ENCODE measurements at places on chromosomes 5 and 9.

DNA sequence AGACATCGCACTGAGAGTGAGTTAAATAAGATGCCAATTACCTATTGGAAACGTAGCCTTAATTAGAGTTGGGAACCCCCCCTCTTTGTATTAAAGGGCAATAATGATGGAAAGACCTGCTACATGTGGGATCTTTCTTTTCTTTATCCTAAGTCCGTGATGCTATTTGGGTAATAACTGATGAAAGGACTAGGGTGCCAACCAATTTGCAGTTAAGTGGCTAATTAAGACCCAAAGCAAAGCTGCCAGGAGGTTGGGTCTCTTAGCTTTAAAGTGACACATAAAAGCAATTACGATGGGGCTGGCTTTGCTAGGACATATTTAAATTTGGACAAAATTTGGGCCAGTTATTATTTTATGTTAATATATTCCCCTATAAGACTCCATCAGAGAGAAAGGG, 728.8 kb downstream of the NR2F1-AS1 start:
- DNase-seq, result no peak

- DNase-seq, result no peak
Observed at GRCh38 chr5:16082053-16082452, 97.5 kb downstream of the MARCHF11 start.

- DNase-seq, result no peak
Observed at GRCh38 chr5:94191604-94192003, 426.8 kb downstream of the KIAA0825 start.

GRCh38 chr5:123546657-123547056, 34.7 kb downstream of the CSNK1G3 start:
- DNase-seq, result no peak

DNA sequence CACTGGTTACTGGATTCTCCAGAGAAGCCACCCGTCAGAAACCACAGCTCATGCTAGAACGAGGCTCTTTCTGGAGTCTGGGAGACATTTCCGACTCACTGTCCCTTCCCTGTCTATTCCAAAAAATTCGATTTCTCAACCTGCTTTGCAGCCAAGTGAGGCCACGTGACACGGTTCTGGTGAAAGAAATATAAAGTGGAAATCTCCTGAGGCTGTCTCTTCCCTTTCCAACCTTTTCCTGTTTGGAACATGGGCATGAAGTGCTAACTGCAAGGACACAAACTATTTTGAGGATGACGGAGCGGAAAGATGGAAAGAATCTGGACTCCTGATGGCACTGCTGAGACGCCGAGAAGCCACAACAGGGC, 6.1 kb upstream of the PTGS1 start:
- peak; percentile 49 for DNase-seq

DNA sequence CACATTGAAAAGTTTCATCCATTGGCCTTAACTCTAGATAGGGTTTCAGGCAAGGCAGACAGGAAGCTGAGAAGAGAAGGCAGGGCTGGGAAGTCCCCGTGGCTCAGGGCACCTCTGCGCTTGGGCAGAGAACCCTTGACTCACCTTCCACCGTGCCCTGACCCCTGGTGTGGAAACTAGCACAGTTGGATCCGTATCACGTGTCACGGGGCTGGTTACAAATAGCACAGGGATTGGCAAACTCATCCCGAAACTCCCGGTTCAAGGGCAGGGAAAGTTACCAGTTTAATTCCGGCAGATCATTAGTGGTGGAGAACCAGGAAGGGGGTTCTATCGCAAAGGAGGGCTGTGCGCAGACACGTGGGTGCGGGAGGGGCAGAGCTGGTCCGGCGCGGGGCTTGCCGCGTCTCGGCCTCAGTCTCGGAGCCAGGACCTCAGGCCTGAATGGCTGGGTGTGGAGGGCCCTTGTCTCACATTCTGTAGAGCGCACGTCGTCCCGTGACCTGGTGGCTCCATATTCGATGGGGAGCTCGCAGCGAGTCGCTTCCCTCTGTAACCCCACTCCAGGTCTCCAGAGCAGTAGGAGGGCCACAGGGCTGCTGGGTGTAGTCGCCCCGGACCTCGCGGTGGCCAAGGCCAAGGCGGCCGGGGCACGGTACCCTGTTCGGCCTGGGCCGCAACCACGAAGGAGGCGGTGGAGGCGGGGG, 771 bp upstream of the TMEM171 start:
- no peak for DNase-seq

GRCh38 chr5:142323480-142324135, 1.2 kb downstream of the SPRY4 start:
- peak; percentile 21 for DNase-seq

GRCh38 chr5:88940713-88941112, 57.7 kb upstream of the MEF2C start:
- DNase-seq, result no peak

GRCh38 chr5:155773680-155774079, 553.3 kb upstream of the SGCD start:
- no peak for DNase-seq

DNA sequence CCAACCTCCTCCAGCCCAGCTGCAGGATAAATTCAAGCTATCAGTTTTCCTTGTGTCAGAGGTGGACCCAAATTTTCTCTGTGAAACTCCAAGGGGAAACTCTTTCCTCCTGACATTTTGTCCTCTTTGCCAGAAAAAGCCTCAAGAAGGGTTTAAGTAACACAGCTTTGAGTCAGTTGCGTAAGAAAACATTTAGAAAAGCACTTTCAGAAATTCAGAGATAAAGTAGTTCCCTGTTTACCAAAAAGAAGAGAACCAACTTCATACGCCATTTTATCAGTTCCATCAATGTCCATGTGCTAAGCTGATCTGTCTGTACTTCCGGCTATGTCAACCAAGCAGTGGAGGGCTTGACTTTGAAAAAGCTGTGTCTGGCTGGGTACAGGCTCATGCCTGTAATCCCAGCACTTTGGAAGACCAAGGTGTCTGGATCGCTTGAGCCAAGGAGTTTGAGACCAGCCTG, 19.9 kb upstream of the SUSD1 start:
- DNase-seq, result no peak

- no peak for DNase-seq
Observed at GRCh38 chr5:66639037-66639436, 42.8 kb downstream of the MAST4 start.

DNA sequence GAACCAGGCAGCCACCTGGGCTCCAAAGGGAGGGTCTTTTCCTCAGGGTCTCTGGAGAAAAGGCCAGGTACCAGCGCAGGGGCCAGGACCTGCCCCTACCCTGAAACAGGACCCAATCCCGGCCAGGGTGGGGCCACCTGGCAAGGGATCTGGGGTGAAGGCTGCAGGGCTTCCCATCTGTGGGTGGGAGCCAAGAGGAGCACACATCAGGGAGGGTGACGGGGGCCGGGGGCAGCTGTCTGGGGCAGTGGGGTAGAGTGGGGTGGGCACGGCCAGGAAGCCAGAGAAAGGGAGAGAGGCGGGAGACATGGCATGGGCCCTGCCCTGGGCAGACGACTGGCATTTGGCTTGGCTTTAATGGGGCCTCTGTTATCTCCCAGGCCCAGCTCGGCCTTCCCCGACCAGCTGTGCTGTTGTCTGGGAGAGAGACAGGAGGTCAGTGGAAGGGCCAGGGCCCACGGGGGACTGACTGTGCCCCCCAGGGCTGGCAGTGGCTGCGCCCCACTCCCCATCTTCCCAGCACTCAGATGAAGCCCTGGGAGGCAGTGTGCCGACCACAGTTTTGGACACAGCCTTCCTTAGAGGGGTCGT, 57.2 kb upstream of the RNF130 start:
- no peak for DNase-seq

GRCh38 chr9:81598123-81598497, 91.2 kb downstream of the TLE1 start:
- DNase-seq, result no peak

- no peak for DNase-seq
Observed at GRCh38 chr5:110803467-110804326, 64.9 kb downstream of the SLC25A46 start.

DNA sequence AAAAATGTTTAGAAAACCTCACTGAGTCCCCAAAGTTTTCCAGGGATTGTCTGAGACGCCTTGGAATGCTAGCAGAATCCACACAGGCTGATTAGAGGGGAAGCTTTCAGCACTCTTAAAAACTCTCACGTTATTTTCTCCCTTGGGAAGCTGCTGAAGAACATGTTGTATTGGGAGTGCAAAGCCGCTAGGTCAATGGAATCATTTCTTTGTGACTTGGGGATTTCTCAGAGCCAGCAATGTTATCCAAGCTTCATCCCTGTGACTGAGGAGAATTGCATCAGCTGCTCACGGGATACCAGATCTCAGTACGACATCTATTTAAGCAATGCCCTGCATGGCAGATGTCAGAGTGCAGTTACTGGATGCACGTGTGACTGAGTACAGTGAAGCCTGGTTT, 426.4 kb upstream of the MPDZ start:
- peak; percentile 50 for DNase-seq

DNA sequence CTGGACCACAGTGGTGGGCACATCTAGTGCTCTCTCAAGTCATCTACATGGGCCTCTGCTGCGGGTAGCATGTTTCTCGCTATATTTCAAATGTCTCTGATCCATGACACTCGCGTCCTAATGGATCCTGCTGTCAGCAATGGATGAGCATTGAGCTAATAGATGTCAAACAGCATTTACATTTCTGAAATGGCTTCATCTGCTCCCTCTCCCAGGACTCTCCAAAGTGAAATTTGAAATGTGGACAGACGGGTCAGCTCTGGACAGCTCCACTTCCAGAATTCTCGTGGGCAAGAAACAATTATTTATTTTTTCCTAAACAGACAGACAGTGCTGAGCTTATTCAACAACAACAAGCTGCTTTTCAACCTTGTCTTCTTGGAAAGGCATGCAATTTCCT, 58.1 kb downstream of the FSTL4 start:
- DNase-seq, result no peak

DNA sequence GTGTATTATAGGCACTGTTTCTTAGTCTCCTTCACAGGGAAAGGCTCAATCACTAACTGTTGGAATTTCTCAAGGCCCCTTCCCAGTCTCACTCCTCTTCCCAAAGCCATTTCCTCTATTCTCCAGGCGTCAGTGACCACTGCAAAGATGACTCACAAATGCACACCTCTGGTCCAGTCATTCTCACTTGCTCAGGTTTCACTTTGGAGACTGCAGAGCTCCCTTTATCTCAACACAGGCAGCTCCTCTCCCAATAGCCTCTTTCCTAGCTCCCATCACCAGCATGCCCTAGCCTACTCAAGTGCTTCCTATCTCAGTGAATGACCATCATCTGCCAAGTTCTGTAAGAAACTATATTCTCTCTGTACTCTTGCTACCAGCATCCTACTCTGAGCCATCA, 323.6 kb downstream of the NTRK2 start:
- DNase-seq, result no peak

- DNase-seq, result no peak
Observed at GRCh38 chr9:76191493-76191892, 202.7 kb downstream of the RFK start.

DNA sequence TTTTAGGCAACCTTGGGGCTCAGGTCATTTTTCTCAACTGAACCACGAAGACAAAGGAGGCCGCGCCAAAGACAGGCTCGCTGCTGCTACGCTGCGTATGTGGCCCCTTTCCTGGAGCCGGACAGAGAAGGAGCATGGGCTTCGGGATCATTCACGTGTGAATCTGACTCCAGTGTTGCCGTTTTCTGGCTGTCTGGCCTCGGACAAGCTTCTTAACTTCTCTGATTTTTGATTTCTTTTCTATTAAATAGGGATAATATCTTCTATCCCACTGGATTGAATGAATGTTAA, 50.8 kb upstream of the ZNF366 start:
- no peak for DNase-seq

GRCh38 chr5:141758310-141758998, 76.4 kb upstream of the ARAP3 start:
- no peak for DNase-seq

GRCh38 chr9:106312906-106313305, 550.1 kb upstream of the ZNF462 start:
- DNase-seq, result no peak

DNA sequence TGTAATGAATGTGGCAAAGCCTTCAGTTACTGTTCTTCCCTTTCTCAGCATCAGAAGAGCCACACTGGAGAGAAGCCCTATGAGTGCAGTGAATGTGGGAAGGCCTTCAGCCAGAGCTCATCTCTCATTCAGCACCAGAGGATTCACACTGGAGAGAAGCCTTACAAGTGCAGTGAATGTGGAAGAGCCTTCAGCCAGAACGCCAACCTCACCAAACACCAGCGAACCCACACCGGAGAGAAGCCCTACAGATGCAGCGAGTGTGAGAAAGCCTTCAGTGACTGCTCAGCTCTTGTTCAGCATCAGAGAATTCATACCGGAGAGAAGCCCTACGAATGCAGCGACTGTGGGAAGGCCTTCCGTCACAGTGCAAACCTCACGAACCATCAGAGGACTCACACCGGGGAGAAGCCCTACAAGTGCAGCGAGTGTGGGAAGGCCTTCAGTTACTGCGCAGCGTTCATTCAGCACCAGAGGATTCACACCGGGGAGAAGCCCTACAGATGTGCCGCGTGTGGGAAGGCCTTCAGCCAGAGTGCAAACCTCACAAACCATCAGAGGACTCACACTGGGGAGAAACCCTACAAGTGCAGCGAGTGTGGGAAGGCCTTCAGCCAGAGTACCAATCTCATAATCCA, 6.8 kb downstream of the RPL12 start:
- no peak for DNase-seq

- DNase-seq, result no peak
Observed at GRCh38 chr9:37818849-37819248, 18.3 kb downstream of the DCAF10 start.

- DNase-seq, result no peak
Observed at GRCh38 chr5:97135868-97136267, 6.5 kb downstream of the LIX1 start.

DNA sequence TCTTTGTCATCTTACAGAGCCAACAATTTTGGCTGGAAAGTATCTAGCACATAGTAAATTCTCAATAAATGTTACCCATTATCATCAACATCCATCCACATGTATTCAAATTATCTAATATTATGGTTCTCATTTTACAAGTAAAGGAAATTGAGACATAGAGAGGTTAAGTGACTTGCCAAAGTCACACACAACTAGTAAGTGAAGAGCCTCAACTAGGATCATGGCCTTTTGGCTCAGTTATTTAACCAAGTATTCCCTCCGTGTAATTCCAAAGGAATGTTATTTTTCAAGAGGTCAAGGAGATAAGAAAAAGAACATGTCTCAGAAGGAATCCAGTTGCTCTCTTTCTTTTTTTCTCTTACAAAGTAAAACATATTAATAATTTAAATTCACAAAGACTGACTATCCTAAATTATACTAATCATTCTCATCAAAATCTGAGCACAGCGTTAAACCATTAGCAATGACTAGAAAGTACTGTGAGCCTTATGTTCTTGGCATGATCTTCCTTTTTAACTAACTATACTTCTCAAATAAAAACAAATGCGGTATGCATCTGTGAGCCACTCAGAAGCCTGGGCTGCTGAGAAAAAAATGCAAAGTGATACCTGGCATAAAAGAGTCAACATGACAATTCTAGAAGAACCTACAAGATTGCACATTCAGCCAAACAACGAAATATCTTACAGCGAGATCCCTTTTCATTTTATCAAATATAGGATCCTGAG, 350.9 kb downstream of the GLIS3 start:
- DNase-seq, result no peak

GRCh38 chr5:138770977-138771376, 17.8 kb downstream of the CTNNA1 start:
- no peak for DNase-seq

- no peak for DNase-seq
Observed at GRCh38 chr5:129120158-129120581, 25.6 kb downstream of the ISOC1 start.
